ENCODE measurements at places on chromosomes 13 and 19.
A peak's percentile ranks its signal among the peaks of the same experiment; 100 is the strongest.

DNA sequence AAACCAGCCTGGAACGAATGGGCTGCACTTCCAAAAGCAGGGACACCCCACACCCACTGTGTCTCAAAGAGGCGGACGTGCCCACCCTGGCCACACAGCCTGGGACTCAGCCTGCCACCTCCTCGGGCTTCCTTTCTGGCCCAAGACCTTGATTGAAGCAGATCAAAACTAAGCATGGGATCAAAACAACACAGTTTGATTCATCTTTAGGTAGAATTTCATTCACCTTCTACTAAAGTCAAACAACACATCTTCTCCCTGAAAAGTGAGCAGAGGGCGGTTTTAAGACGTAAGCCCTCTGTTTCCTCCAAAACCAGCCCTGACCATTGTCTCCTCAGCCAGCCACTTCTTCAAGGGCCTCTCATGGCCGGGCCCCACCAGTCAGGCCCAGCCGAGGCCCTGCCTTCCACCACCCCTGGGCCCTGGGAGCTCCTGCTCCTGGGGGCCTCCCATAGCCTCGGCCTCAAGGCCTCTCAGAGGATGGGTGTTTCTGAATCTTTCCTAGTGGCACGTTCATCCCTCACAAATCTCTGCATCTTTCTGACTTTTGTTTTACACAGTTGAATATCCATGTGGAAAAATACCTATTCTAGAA is 6.3 kb upstream of the F10 start:
- DNase-seq: peak; percentile 11

GRCh38 chr13:100532836-100533435 is 55.7 kb downstream of the GGACT start:
- no peak for DNase-seq

DNA sequence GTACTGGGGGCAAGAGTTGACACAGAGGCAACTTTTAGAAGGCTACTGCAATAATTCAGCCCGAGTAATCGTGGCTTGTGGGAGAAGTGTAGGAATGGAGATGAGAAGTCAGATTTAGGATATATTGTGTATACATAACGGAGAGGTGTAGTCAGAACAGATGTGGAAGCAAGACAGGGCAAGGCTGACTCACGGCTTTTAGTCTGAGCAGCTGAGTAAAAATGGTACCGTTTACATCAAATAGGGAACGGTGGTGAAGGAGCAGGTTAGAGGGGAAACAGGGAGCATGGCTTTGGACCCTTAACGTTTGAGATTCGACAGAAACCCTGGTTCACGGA is 796 bp upstream of the LSM14A start:
- no peak for DNase-seq

- no peak for DNase-seq
Observed at GRCh38 chr19:53389571-53389970, 5.4 kb upstream of the ZNF765 start.

DNA sequence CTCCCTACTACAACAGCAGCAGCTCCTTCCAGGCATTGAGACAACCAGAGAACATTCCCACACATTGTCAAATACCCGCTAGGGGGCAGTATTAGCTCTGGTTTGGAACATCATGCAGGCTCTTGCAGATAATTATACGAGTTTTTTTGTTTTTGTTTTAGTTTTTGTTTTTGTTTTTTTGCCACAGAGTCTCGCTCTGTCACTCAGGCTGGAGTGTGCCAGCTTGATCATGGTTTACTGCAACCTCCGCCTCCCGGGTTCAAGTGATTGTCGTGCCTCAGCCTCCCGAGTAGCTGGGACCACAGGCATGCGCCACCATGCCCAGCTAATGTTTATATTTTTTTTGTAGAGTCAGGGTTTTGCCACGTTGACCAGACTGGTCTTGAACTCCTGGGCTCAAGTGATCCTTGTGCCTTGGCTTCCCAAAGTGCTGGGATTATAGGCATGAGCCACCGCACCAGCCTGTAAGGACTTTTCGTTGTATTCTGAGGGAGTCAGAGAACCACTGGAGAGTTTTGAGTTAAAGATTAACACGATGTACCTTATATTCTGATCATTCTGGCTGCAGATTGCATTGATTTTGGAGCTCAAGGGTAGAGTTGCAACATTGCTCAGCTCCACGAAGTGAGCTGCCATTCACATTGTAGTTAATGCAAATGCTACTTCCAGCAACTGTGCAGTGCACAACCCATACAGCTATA is 41.7 kb upstream of the CEACAM20 start:
- peak; percentile 89 for DNase-seq

DNA sequence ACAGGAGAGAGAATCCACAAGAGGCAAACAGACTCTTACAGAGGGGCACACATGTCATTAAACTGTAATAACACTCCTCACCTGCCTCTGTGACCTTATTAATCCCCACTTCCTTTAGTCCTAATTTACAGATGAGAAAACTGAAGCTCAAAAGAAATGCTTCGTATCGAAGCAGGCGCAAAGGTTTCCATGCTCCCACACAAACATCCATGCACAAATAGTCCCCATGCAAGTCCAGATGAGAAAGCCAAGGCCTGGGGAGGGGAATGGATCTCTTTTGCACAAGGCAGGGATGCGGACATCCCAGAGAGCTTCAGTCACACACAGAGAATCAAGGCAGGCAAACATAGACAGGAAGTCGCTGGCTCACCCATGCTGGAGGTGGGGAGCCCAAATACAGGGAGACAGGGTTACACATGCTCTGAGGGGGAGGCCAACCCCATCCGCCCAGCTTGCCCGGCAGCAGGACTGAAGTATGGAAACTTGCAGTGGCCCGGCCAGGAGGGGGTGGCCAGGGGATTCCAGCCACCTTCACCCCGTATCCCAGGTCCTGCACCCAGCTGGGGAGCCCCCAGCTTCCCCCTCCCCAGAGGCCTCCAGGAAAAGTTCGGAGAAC is 468 bp downstream of the S1PR5 start:
- DNase-seq: no peak

GRCh38 chr13:91126806-91127205 is 220.7 kb upstream of the MIR17HG start:
- DNase-seq: no peak

DNA sequence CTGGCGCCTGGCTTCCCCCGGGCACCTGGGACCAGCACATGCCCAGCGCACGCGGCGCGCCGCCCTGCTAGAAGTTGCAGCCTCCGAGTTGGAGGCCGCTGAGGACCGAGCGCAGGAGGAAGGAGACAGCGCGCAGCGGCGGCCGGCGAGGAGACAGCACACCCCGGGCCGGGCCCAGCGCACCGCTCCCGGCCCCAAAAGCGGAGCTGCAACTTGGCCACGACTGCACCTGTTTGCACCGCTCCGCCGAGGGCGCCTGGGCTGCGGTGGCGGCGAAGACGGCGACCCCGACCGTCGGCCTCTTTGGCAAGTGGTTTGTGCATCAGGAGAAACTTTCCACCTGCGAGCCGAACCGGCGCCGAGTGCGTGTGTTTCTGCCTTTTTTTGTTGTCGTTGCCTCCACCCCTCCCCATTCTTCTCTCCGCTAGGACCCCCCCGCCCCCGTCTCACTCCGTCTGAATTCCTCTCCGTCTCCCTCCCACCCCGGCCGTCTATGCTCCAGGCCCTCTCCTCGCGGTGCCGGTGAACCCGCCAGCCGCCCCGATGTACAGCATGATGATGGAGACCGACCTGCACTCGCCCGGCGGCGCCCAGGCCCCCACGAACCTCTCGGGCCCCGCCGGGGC is at the start of gene SOX1:
TSS of gene SOX1 (plus strand) at position 34 of the 626 bp plus-strand sequence. CDS start at position 544, 510 bp downstream.
- no peak for DNase-seq

All from stomach (tissue), 19 donors.